Cardiac septum (tissue), 1 donor: ENCODE measurements at places on chromosomes 4 and X. TPM values are rescaled to one million over a fixed set of nuclear protein-coding genes. Genes with fewer than 3 reads are reported as not detected.

The HS3ST1 gene
- total RNA-seq = 1.2 TPM

The MAGEC1 gene
- total RNA-seq = not detected

GRCh38 chr4:77092975-77093374 lies 17.2 kb upstream of the CCNI start:
- DNase-seq = no peak

The LINC00632 gene
- 191 TPM for total RNA-seq

The GAGE2A gene
- not detected for total RNA-seq

The STS gene
- 8.2 TPM for total RNA-seq

DNA sequence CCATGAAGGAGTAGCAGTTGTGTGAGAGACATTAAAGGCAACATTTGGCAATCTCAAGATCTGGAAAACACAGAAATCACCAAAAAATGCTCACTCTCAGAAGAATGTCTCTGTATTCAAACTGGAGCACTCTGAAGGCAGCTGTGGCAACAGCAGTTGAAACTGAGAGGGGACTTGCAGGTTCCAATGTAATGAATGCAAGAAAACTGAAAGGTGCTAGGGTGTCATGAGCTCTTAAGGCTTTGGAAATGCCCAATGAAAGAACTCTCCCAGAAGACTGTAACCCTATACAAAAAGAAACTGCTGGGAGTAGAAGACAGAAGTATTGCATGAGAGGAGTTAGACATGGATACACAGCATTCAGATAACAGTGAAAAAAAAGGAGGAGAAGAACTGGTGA lies 118.2 kb upstream of the HTR2C start:
- DNase-seq = no peak

GRCh38 chr4:112007391-112007790 lies 137.9 kb upstream of the FAM241A start:
- no peak for DNase-seq

DNA sequence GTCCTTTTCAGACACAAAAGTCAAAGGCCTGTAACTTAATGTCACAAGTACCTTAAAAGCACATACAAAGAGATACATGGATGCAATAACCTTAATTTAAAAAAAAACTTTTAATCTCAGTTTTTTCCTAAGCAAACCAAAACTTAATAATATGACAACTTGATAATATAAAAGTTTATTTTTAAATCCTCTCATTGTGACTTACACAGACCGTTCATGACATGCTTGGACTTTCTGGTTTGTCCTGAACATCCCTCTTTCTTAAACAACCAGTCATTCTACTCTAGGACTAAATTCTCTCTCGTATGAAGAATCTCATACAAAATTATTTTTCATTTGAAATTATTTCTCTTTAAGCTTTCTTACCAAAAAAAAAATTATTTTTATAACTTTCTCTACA lies 43.1 kb upstream of the CYP2U1 start:
- no peak for DNase-seq

GRCh38 chrX:40153345-40154249 lies 55.8 kb upstream of the BCOR start:
- DNase-seq = peak; percentile 80

DNA sequence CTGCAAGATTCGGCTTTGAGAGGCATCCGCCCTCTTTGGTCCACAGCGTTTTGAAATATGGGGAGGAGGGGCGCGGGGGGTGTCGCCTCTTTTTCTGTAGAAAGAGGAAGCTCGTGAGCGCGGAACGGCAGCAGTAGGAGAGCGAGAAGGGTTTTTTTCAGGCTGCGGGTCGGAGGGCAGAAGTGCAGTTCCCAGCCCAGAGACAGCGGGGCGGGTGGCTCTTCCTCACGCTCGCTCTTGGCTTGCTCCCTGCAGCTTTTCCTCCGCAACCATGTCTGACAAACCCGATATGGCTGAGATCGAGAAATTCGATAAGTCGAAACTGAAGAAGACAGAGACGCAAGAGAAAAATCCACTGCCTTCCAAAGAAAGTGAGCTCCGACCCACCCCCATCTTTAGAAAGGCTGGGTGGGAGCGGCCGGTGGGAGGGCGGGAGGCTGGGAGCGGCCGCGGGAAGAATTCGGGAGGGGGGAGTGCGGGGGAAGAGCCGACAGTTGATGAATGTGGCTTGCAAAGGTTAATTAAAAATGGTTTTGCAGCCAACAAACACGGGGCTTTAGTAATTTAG lies 1.2 kb downstream of the TMSB4X start:
- DNase-seq = peak; percentile 87

GRCh38 chrX:78555401-78555980 lies 103.6 kb downstream of the RTL3 start:
- DNase-seq = no peak

DNA sequence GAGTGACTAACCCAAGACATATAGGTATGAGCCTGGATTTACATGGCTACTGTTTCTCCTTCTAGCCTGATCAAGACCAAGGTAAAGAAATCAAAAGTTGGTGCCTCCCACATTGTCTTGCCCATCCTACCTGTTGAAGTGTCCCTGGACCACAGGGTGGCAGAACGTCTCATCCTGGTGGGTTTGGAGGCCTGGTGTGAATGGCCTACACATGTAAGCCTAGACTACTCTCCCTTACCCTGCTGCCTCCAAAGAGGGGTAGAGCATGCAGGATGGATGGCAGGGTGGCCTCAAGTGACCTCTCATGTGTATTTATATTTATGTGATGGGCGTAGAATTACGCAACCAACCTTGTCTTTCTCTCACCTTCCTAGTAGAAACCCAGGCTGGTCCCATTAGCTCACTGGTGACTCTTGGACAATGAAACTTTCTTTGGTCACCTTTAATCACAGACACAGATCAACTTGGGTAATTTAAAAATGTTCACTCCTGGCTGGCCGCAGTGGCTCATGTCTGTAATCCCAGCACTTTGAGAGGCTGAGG lies 73.3 kb upstream of the SOD3 start:
- DNase-seq = no peak

GRCh38 chr4:2450394-2451035 lies 18.4 kb upstream of the RNF4 start:
- DNase-seq = no peak

The PAGE2 gene
- not detected for total RNA-seq

DNA sequence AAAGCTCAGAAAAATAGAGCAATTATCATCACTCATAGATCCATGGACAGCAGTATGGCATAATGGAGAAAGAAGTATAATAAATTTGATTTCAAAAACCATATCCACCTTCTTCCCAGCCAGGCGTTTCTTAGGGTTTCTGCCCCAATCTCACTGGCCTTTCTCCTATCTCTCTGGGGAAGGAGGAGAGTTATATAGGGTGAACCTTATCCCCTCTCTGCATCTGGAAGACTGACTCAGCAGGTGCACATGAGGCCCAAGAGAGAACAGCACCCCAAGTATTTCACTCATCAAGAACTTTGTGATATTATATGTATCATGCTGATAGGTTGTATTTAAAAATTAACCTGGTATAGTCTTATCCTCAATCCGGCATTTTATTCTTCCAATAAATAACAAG lies 318.8 kb upstream of the RASGEF1B start:
- DNase-seq = no peak

GRCh38 chrX:132059973-132060540 lies 37.0 kb downstream of the STK26 start:
- no peak for DNase-seq

The LARP1B gene
- total RNA-seq = 24.2 TPM

The PRSS12 gene
- 0.05 TPM for total RNA-seq

The SYTL5 gene
- total RNA-seq = 4.5 TPM

The AKAP4 gene
- total RNA-seq = not detected

GRCh38 chrX:13891377-13892140 lies 74.7 kb upstream of the GPM6B start:
- DNase-seq = no peak

The TRAM1L1 gene
- total RNA-seq = 0.78 TPM

GRCh38 chr4:133637161-133637560 lies 488.1 kb downstream of the PCDH10 start:
- no peak for DNase-seq

DNA sequence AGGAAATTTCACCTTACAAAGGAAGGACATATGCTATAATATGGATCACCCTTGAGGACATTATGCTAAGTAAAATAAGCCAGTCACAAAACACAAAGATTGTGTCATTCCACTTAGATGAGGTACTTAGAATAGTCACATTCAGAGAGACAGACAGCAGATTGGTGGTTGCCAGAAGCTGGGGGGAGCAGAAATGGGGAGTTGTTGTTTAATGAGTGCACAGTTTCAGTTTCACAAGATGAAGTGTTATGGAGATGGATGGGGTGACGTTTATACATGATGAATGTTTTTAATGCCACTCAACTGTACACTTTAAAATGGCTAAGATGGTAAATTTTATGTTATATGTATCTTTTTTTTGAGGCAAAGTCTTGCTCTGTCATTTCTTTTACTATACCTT lies 14.8 kb upstream of the SPON2 start:
- no peak for DNase-seq

GRCh38 chr4:38948551-38948950 lies 80.9 kb downstream of the FAM114A1 start:
- DNase-seq = no peak

DNA sequence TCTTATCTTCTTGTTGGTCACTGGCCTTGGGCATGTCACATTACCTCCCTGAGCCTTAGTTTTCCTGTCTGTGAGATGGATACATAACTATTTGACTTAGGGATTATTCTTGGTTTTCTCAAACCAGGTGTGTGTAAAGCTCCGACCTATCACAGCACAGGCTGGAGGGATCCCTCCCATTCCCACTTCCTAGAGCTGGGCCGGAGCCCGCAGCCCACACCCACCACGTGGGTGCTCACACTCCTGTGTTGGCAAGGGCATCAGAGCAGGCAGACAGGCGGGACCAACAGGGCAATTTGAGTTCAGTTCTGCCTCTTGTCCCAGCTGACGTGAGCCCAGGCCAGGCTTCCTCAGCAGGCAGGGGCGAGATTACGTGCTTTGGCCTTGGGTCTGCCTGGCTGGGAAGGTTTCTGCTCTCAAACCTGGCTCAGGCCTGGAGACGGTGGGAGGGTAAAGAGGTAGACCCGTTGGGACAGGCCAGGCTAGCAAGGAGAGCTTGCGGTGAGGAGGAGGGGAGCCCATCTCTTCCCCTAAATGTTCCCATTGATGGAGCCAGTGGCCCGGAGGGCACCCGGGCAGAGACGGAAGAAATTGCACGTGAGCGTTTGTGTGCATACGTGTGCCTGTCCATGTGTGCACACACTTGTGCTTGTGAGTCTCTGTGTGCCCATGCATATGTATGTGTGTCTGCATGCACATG lies 734 bp upstream of the SH3TC1 start:
- no peak for DNase-seq

DNA sequence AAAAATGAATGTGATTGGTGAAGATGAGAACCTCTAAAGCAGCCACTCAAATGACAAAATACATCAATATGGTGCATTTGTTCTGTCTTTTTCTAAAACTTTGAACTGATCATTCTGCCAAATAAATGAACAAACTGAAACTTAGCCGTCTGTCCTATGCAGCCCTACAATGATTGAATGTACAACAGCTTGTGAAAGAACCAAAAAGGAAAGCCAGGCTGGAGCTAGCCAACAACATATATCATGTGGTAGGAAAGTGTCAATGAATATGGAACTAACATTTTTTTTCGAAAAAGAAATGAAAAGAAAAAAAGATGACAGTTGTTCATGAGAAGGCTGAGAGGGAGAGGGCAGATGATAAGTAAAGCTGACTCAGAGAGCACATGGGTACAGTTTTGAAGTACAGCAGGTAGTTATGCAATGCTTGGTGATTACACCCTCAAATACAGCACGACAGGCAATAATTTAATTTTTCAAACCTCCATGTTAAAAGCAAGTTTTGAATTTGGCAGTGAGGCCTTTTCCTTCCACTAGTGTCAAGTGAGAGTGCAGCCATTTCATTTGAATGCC lies 21.2 kb upstream of the SLC7A11 start:
- no peak for DNase-seq

The SH2D1A gene
- total RNA-seq = 0.19 TPM

- no peak for DNase-seq
Observed at GRCh38 chrX:130885996-130886395, 17.0 kb downstream of the ENOX2 start.

The H2AZ1 gene
- 49.5 TPM for total RNA-seq

The ODAM gene
- total RNA-seq = not detected

DNA sequence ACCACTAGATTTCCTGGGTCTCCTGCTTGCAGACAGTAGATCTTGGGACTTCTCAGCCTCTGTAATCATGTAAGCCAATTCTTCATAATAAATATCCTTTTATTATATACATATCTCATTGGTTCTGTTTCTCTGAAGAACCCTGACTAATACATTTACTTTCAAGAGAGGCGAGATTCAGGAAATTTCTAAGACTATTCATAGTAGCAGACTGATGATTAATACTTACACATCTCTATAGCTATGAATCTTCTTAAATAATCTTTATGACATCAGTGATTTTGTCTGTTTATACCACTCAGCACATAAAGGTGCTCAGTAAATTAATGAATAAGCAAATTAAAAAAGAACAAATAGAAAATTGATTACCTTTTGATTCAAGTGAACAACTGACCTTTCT lies 682.3 kb upstream of the GRID2 start:
- DNase-seq = no peak

DNA sequence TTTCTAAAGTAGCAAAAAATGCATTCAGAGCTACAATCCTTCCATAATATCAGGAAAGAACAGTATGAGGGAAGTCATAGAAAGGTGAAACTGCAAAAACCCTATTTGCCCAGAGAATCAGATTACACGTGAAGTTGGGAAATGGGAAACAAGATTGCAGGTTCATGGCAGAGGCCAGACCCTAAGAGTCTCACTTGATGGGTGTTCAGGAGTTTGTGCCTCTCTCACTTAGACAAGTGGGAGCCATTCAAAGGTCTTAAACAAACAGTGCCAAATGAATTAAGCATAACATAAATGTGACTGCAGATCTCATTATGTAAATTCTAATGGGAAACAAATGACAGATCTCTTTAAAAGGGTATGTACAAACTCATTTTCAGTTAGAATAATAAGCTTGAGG lies 91.6 kb downstream of the ARAP2 start:
- no peak for DNase-seq

The FAM9B gene
- not detected for total RNA-seq

DNA sequence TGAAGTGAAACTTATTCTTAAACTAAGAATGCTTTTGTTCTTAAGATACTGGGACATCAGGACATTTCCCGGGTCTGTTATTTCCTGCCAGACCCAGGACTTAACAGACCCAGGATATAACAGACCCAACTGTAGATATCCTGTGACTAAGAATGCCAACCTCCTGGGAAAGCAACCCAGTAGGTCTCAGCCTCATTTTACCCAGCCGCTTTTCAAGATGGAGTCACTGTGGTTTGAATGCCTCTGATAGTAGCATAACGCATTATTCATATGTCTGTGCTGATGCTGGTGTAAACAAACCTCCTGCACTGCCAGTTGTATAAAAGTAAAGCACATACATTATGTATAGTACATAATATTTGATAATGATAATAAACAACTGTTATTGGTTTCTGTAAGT lies 185.8 kb upstream of the GPRIN3 start:
- DNase-seq = no peak

The MAGED4B gene
- 1.5 TPM for total RNA-seq

GRCh38 chr4:153362184-153362583 lies 17.7 kb downstream of the MND1 start:
- DNase-seq = no peak
